ENCODE measurements at places on chromosomes 13 and 19. TPM values are rescaled to one million over a fixed set of nuclear protein-coding genes. Genes with fewer than 3 reads are reported as not detected.
A peak's percentile ranks its signal among the peaks of the same experiment; 100 is the strongest.

- no peak for DNase-seq
These were observed 51.6 kb upstream of the F7 start for GRCh38 chr13:113053801-113054604.

Gene PRODH2
- 0.46 TPM for total RNA-seq

Gene ZNF763
- 5.2 TPM for total RNA-seq

GRCh38 chr19:1302533-1303239 is 17.0 kb downstream of the EFNA2 start:
- no peak for DNase-seq

- DNase-seq: peak; percentile 25
These were observed 1.8 kb downstream of the GADD45B start for GRCh38 chr19:2477732-2478191.

Gene TTC9B
- not detected for total RNA-seq

Gene ZNF284
- 3.7 TPM for total RNA-seq

- DNase-seq: no peak
These were observed 160.1 kb upstream of the SOX1 start for GRCh38 chr13:111906816-111907215.

Gene ZNF729
- not detected for total RNA-seq

GRCh38 chr13:43014162-43014561 is 9.2 kb upstream of the DNAJC15 start:
- DNase-seq: no peak

DNA sequence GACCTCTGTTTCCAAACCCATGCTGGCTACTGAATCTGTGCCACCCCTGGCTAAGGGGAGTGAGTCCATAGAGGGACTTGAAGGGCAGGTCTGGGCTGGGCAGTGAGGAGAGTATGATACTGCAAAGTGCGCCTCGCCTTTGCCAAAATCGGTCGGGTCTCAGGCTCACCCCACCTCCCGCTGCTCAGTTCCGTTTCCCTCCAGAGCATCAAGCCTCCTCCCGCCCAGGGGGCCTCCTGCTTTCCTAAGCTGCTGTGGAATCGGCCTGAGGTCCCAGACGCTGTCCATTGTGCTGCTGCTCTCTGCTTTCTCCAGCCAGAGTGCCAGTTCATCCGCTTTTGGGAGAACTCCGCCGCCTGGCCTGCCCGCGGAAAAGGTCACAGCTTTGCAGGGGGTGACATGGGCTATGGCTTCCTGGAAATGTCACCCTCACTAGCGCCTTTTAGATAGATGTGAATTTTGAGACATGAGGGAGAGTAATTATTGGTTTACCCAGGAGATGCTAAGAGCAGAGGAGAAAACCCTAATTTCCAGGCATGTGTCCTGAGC is 1418.4 kb downstream of the UQCRFS1 start:
- no peak for DNase-seq

Gene ZNF429
- 21.7 TPM for total RNA-seq

- peak; percentile 97 for DNase-seq
These were observed at the start of gene GIPC1 for GRCh38 chr19:14496029-14496833. Gene GIPC1 (minus strand): TSS chr19:14496127. CDS start chr19:14482976, 13,151 bp downstream.

DNA sequence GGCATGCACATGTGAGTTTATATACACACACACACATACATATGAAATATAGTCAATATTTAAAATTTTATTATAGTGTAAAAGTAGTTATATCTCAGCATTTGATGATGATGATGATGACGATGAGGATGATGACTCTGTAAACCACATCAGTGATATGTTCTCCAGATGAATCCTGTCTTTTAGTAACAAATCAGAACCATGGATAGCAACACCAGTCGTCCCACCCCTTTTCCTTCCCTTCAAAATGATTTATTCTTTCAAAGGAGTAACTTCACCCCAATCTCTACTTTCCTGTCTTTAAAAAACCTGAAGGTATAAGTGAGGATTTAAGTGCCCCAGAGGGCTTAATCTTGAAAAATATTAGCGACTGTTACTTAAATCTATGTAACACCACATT is 74.1 kb downstream of the DCLK1 start:
- DNase-seq: no peak

- DNase-seq: no peak
These were observed 1084.7 kb downstream of the EFNB2 start for GRCh38 chr13:105450784-105451183.

GRCh38 chr19:19115954-19116353 is 22.3 kb downstream of the TMEM161A start:
- DNase-seq: no peak

DNA sequence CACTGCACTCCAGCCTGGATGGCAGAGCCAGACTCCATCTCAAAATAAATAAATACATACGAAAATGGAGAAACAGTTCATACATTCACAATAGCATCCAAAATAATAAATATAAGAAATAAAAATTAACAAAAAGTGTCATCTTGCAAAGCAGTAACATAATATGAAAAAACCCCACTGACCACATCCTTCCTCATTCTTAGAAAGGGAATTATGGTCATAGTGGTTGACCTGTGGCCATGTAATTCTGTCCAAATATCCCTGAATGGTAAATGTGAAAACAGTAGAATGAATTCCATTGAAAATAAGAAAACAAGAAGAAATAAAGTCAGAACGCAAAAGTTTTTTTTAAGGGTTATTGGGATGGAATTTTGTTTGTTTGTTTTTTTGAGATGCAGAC is 7.0 kb upstream of the CDC42EP5 start:
- no peak for DNase-seq

- DNase-seq: no peak
These were observed 17.5 kb upstream of the CAMSAP3 start for GRCh38 chr19:7578127-7578526.

GRCh38 chr13:103299079-103299478 is 232.9 kb upstream of the SLC10A2 start:
- DNase-seq: no peak

Gene ENOX1
- total RNA-seq: 2.0 TPM

DNA sequence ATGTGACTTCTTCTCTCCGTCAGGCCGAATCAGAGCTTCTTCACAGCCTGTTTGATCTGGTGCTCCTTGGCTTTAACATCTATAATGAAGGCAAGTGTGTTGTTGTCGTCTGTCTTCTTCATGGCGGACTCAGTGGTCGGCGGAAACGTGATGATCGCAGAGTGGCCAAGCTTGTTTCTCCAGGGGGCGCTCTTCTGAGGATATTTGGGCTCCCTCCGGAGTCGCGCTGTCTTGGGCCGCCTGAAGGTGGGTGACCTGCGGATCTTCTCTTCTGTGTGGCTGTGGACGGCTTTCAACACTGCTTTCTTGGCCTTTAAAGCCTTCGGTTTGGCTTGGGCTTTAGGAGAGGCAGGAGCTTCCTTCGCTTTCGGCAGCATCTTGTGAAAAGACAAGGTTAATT is 9.8 kb downstream of the TPRX1 start:
- DNase-seq: no peak

GRCh38 chr13:22154041-22154440 is 483.2 kb downstream of the FGF9 start:
- no peak for DNase-seq

DNA sequence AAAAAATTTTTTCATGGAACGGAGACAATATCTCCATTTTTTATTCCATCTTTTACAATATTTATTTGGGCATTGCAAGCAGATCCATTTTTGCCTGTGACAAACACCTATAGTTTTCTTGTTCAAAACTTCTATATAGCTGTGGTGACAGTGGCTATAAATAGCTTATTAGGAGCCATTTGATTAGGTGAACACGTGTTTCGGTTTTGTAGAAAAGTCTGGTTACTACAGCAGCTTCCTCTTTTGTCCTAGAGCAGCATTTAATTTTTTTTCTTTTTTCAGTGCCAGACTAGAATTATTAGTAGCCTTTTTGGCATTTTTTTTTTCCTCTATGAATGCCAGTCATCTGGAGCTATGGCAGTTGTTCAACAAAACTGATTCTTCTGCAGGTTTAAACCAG is 123.5 kb downstream of the RXFP2 start:
- DNase-seq: no peak

Gene IGFL1
- total RNA-seq: not detected

Gene CPAMD8
- 2.9 TPM for total RNA-seq

- no peak for DNase-seq
These were observed 188.8 kb upstream of the SPRY2 start for GRCh38 chr13:80529734-80530133.

GRCh38 chr19:409516-410242 is 732 bp upstream of the C2CD4C start:
- DNase-seq: no peak

DNA sequence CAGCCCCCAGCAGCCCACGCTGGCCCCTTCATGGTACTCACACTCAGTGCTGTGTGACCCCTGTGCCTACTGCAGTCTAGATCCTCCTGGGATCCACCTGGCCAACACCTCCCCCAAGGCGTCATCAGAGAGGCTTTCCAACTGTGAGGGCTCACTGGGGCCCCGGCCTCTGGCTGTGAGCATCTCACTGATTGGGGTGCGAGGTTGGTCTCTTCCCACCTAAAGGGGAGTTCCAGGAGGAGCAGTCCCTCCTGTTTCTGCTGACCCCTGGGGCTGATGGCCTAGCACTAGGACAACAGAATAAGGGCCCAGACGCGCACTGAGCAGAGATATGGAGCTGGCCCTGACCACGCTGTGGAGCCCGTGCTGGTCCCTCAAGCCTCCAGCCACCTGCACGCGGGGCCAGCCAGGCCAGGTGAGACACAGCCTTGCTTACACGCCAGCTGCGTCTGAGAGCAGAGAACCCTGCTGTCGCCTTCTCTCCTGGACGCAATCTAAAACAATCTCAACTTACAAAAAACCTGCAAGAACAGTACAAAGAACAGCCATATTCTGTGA is 32.2 kb downstream of the ELL start:
- no peak for DNase-seq

DNA sequence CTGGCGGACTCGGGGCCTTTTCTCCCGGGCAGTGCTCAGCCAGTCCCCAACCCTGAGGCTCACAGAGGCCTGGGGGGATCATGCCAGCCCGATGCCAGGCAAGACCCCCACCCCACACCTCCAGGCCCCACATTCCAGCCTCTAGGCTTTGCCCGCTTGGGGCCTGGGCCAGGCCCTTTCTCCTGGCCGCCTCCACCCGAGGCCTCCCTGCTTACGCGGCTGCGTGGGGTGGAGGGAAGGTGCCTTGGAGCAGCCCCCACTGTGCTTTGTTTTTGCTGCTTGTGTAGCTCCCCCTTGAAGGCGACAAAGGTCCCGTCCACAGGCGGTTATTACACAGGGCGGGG is 38.4 kb downstream of the SMIM24 start:
- no peak for DNase-seq

- DNase-seq: no peak
These were observed 550.7 kb downstream of the KCTD12 start for GRCh38 chr13:76335463-76335862.

DNA sequence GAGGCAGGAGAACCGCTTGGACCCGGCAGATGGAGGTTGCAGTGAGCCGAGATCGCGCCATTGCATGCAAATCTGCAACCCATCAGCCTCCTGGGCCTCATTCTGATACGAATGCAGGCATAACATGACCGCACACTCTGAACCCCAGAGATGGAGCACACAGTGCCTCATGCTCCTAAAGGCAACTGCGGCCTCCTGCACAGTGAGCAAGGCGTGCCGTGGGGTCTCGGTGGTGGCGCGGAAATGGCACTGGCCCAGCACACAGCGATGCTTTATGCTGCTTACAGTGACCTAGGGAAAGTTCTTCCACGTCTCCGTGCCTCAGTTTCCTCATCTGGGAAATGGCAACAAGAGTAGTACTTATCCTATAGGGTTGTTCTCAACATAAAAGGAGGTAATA is 2.0 kb upstream of the C19orf12 start:
- no peak for DNase-seq

Gene MLLT1
- total RNA-seq: 67.5 TPM

DNA sequence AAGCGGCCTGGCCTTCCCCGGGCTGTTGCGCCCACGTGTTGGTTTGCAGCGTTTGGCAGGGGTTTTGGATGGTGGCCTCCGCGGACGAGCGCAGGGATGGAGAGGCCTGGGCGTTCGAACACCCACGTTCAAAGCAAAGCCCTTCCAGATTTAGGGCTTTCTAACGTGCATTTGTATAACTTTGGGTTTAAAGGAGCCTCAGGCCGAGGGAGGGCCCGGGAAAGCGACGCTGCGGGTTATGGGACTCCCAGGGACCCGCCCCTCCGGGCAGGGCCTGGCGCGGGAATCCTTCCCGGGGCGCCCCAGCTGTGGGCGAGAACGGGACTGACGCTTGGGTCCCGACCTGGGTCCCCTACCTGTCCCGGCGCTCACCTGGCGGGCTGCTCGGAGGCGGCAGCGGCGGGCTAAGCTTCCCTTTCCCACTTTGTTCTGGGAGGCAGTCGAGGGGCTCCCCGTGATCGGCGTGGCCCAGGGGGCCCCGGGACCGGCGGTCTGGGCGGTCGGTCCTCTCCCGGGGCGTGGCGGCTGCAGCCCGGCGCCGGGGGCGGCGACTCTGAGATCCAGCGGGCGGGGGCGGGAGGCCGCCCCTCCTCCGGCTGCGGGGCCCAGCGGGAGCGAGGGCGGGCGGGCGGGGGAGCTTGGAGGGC is at the start of gene FBXO17:
Gene FBXO17 (minus strand): TSS at position 529 of the 647 bp plus-strand sequence. CDS start 25,423 bp downstream, outside the sequence.
- no peak for DNase-seq

DNA sequence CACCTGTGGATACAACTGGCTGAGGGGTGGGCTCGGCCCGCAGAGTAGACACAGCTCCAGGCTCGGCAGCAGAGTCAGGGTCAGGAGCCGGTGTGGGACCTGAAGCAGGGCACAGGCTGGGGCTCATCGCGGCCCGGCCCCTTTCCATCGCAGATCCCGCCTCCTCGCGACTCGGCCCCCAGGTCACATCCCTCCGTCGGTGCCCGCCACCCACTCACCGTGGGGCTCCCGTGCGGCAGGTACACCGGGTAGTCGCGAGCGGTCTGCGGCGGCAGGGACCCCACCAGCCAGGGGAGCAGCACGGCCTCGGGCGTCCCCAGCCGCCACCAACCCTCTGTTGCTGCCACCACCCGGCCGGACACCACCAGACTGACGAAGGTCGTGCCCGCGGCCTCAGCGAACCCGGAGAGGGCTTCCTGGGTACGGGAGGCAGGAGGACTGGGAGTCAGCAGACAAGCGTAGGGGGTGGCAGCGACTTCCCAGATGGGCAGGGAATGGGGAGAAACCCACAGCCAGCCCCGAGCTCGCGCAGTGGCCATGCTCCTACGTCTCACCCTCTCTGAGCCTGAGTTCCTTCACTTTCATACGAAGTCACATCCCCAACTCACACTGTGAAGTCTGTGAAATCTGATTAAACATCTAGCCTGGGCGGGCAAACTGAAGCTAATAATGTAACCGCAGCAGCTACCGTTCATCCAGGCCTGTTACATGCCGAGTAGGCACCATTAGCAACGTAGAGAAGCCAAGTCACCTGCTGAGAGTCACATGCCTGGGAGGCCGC is 3.7 kb downstream of the FUZ start:
- DNase-seq: peak; percentile 44

Gene CRYL1
- total RNA-seq: 62.9 TPM

DNA sequence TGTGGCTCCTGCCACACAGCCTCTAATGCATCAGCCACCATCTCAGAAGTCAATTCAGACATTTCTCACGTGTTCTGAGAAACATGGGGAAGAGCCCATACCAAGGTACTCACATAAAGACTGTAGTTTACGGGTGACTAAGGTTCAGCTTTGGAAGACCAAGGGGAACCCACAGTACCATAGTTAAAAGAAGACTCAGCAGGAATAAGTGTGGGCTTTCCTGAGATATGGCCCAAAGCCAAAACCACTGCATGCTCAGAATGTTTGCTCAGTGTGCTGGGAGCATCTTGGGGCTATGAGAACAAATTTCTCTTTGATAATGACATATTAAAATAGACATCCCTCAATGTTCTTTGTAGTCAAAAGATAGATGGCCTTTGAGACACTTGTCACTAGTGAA is 283.8 kb downstream of the DCT start:
- DNase-seq: no peak

- DNase-seq: peak; percentile 15
These were observed 8.4 kb downstream of the NPHS1 start for GRCh38 chr19:35843676-35844481.
